ENCODE measurements at places on chromosomes 6 and 20.

GRCh38 chr6:44556046-44556445 is 168.5 kb downstream of the CDC5L start:
- DNase-seq = peak; percentile 73

- DNase-seq = no peak
Measured at GRCh38 chr6:139303185-139303584, 11.4 kb upstream of the TXLNB start.

DNA sequence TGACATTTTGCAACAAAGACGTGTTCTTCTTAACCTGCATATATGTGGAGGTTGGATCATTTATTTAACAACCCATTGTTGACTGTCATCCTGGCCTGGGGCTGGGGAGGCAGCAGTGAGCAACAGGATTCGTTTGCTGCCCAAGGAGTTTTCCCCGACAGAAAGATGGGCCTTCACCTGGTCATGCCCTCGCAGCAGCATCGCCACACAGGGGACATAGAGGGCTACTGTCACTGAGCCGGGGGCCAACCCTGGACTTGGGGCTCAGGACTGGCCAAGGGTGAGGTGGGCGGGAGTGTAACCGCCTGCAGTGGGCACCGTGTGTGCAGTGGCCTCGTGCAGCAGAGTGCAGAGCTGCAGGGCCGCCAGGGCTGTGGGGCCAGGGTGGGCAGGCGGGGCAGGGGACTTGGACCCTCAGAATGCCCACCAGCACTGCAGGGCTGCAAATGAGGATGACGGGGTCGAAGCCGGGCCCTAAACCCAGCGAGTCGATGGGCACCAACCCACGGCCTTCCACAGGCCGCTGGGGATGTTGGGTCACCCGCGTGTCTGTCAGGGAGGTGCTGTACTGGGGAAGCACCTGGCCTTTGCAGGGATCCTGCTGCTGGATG is 11.8 kb downstream of the DUSP22 start:
- DNase-seq = no peak

GRCh38 chr20:51372176-51372803 is 170.2 kb downstream of the NFATC2 start:
- DNase-seq = peak; percentile 15

- DNase-seq = no peak
Measured at GRCh38 chr6:96836631-96837080, 621 bp downstream of the GPR63 start.

GRCh38 chr20:46631874-46632446 is 19.3 kb downstream of the SLC13A3 start:
- no peak for DNase-seq

- peak; percentile 87 for DNase-seq
Measured at GRCh38 chr20:10673842-10674683, at the start of gene JAG1. TSS of gene JAG1 (minus strand) at chr20:10673999. CDS start at chr20:10673530, 469 bp downstream.

All from NCI-H2029 (cell line).